Hematopoietic multipotent progenitor cell treated with erythropoietin and hydrocortisone succinate and interleukin-3 and kit ligand, for 8 days (in vitro differentiated cells): ENCODE measurements at places on chromosomes 3 and 15.

GRCh38 chr3:169861871-169862270, 7.9 kb downstream of the LRRC31 start:
- DNase-seq: no peak

GRCh38 chr3:63470745-63471144, 181.7 kb upstream of the SNTN start:
- no peak for DNase-seq

GRCh38 chr3:49871531-49872153, 1.9 kb upstream of the CAMKV start:
- no peak for DNase-seq

DNA sequence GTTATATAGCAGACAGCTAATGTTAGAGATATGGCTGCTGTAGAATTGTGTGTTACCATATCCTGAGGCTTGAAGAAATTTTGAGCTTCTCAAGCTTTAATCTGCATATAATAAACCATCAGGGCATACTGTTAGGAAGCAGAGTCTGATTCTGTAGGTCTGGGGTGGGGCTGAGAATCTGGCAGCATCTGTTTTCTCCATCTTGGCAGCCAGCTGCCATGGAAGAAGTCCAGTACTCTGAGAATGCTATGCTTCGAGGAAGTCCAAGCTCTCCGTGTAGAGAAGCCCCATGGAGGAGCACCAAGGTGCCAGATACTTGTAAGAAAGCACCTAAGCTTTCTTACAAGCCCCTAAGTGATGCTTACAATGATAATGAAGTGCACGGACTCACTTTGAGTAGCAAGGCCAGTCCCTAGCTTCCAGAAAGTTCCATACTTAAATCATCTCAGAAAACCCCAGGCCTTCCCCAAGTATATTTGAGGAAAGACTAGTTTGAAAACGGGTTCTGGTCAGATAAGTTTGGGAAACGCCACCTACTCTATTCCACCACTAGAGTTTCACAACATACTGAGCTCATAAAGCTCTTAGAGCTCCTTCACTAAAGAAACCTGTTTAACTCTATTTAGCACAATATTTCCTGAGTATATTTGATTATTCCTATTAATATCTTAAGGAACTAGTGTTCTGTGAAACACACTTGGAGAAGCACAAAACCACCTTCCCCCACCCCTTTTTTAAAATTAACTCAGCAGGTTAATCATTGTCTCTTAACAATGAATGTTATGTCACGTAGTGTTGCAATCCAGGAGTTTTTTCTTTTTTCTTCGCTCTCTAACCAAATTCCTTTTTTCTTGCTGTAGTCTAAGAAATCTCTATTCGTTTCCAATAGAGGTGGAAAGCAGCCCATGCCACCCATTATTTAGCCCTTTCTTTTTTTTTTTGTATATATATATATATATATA, 59.9 kb upstream of the RASGRP1 start:
- DNase-seq: no peak

DNA sequence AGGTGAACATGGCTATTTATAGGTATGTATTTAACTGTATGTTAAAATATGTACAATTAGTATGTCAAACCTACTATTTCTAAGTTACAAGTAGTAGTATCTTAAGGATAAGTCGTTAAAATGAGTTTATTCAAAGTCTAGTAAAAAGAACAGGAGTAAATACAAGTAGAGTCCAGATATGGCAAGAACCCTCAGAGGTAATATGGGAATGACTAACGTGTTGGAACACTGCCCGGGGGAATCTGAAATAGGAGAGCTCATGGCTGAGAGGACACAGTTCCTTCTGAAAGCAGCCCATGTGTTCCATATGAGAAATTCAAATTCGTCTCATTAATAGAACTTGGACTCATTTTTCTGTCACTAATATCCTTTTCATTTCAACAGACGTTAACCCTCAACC, 158.8 kb downstream of the CLSTN2 start:
- DNase-seq: no peak

GRCh38 chr3:121295979-121296378, 249.8 kb downstream of the POLQ start:
- no peak for DNase-seq

DNA sequence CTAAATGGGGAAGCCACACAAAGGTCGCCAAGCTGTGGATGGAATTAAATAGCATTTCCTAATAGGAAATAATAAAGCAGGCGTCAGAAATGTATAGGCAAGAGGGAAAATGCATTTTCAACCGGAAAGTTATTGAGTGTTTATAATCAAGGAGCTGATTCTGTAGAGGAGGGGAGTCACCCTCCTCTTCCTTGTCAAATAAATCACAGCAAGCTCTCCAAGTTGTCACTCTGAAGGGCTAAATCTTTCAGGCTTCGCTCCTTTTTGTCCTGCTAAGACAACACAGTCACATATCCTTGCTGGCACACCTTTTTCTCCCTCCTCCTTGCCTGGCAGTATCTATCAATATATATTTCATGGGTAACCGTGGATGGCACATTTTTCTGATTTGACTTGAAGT, 338.4 kb downstream of the SATB1 start:
- DNase-seq: no peak

DNA sequence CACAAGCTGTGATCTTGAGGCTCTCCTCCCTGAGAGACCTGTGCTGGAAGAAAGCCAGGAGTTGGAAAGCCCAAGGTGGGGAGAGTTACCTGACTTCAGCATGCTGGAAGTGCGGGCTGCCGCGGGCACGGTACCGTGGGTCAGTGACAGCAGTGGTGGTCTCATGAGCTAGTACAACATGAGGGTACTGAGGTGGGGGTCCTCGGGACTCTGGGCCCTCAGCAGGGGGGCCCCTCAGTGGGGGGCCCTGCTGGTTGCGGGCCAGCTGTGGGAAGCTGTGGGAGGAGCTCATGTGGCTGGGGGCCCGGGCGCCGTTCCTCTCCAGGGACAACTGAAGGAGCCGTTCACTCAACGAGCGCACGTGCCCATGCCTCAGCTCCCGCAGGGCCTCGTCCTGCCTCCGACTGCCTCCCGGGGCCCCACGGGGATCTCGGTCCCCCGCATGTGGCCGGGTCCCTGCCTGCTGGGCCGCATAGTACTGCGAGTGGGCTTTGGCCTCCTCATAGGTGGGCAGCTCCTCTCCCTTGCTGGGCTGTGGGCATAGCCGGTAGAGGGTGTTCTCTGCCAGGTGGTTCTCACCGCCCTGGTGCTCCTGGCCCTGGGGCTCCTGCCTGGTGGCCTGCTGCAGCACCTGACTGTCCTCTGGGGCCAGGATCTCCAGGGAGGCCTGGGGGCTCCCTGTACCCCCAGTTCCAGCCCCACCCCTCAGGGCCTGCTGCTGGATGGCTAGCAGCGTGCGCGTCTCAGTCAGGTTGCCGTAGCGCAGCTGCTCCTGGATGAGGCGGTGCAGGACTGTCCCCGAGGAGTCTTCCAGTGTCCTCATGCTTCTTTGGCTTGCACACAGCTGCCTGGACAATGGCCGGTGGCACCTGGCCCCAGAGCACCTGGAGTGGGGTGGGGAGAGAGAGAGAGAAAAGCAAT, 3.4 kb downstream of the AMOTL2 start:
- DNase-seq: no peak

GRCh38 chr15:82587805-82588204, 47.5 kb upstream of the RPS17 start:
- DNase-seq: no peak

- no peak for DNase-seq
Observed at GRCh38 chr3:172232579-172233212, 193.3 kb downstream of the FNDC3B start.

GRCh38 chr3:111690242-111690641, 95.1 kb upstream of the ZBED2 start:
- DNase-seq: no peak

DNA sequence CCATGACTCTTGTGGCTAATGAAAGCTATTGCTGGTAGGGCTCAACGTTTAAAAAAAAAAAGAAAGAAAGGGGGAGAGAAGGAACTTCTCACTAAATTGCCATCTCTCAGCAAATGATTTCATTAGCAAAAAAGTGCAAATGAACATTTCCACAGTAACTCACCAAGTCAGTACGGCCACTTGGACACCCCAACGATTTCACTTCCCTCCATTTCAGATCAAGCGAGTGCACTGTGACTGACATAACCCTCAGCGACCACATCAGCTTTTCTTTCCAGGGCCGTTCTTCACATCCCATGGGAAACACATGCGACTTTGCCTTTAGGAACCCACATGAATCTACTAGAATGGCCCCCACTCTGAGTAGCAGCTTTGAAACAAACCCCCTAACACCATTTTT, 71.6 kb downstream of the OSBPL10 start:
- no peak for DNase-seq

DNA sequence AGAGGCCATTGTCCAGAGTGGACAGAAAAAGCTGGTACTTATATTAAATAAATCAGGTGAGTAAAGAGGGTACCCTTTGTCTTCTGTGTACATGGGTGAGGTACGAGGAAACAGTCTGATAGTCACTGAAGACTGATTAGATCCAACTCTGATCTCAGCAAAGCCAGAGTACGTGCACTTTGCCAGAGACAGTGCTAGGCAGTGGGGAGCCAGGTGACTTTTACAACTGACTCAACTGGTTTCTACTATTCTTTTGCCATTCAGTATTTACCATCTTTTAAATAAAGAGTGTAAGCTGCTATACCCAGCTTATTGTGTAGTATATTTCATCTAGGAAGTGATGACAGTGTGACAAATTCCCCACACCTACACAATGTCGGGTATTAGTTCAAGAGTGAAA, 3.3 kb downstream of the GNL3 start:
- DNase-seq: no peak

DNA sequence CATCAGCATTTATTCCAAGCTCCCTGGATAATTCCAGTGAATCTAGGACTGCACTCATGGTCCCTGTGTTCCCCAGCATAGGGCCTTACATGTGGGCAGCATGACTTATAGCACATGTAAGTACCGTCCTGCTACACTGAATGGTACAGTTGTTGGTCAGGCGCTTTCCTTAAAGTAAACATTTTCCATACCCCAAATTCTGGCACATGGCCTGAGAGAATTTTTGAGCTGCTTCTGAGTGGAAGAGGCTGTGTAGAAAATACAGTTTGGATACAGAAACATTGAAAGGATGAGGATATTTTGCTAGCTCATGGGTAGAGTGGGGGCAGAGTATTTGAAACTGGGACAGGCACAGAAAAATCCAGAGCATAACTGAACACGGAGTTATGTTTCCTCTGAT, 27.6 kb downstream of the CORO2B start:
- no peak for DNase-seq

- DNase-seq: no peak
Observed at GRCh38 chr15:83914906-83915305, 261.0 kb downstream of the ADAMTSL3 start.

DNA sequence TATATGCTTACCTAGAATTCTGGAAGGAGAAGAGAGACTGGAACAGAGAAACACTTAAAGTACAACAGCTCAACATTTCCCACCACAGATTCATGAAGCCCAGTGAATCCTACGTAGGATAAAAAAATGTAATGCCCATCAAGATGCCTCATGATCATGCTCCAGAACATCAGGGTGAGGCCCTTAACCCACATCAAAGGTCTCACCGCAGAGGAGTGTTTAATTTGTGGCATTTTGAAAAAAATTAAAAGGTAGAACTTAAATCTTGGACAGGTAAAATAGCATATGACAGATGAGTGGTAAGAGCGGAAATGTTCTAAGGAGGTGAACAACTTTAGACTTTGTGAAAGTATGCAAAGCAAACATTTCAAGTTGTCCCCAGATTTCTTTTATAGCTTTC, 9.7 kb upstream of the SLC6A20 start:
- DNase-seq: no peak

- DNase-seq: no peak
Observed at GRCh38 chr15:95609096-95609495, 721.4 kb upstream of the NR2F2 start.

- no peak for DNase-seq
Observed at GRCh38 chr3:183038221-183038620, 57.9 kb upstream of the DCUN1D1 start.

DNA sequence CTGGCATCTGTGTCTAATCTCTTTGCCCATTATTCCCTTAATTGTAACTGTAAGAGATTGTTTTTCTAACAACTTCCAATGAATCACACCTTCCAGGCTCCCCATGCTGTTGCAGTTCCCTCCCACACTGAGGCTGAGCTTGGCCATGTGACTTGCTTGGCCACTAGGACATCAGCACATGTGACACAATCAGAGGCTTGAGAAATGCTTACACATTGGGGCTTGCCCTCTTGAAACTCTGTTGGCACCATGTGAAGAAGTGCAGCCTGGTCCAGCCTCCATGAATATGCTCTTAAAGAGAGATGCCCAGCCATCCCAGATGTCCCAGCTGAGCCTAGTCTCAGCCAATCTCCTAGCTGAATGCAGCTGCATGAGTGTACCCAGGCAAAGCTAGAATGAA, 326.8 kb upstream of the SOX2 start:
- DNase-seq: no peak

GRCh38 chr15:80834906-80835305, 55.7 kb downstream of the CEMIP start:
- no peak for DNase-seq
